ENCODE measurements at places on chromosomes 16 and 17.

DNA sequence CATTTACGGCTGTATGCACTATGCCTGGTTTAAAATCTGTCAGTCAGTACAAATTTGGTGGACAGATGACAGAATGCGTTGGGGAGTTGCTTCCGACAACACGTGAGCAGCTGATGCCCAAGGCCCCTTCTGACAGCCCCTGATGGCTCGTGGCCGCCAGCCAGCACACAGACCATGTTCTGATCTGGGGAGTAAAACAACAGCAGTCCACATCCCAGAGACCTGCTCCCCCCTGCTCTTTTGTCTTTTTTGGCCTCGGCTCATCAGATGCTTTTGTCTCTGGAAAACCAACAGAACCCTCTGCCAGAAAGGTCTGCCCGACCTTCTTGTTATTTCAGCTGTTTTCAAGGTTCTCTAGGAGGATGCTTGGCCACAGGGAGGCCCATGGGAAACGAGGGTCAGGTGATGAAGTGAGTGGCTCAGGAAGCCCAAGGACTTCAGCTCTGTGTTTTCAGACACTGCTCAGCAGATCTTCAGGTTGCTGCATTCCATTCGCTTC is 10.8 kb downstream of the ARSG start:
- no peak for DNase-seq

DNA sequence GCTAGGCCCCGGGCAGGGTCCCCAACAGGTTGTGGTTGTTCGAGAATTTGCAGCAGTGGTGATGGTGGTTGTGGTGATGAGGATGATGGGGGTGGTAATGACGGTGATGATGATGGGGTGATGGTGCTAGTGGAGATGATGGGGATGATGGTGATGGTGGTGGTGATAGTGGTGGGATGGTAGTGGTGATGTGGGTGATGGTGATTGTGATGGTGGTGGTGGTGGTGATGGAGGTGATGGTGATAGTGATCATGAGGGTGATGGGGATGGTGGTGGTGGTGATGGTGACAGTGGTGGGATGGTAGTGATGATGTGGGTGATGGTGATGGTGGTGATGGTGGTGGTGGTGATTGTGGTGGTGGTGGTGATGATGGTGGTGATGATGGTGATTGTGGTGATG is 343.3 kb downstream of the SEC14L1 start:
- DNase-seq, result no peak

DNA sequence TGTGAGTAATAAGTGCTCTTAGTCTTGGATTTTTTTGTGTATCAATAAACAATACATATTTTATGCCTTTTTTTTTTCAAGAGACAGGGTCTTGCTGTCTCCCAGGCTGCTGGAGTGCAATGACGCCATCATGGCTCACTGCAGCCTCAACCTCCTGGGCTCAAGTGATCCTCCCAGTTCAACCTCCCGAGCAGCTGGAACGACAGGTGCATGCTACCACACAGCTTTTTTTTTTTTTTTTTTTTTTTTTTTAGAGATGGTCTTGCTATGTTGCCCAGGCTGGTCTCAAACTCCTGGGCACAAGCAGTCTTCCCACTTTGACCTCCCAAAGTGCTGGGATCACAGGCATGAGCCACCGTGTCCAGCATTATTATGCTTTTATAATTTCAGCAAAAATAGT is 13.0 kb downstream of the ACSF2 start:
- DNase-seq, result no peak

DNA sequence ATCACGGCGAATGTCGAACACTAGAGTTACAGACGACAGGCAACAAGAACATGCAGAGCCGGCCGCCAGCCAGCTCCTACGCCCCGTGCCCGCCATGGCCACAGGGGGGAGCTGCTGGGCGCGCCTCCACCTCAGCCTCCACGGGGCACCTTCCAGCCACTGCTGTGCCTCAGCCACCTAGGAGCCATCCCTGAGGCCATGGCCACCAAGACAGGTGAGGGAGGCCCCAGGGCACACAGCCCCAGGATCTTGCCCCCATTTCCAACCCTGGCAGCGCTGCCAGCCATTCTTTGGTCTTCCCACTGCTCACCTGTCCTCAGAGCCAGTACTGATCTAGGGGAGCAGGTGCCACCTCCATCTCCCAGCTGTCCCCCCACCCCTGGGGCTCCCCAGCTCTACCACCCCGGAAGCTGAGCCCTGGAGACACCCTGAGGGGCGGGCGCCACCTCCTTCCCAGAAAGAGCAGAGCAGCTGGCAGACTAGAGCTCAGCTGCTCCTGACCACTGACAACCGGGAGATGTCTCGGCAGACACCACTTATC is 11.8 kb downstream of the GNPTG start:
- DNase-seq, result no peak

DNA sequence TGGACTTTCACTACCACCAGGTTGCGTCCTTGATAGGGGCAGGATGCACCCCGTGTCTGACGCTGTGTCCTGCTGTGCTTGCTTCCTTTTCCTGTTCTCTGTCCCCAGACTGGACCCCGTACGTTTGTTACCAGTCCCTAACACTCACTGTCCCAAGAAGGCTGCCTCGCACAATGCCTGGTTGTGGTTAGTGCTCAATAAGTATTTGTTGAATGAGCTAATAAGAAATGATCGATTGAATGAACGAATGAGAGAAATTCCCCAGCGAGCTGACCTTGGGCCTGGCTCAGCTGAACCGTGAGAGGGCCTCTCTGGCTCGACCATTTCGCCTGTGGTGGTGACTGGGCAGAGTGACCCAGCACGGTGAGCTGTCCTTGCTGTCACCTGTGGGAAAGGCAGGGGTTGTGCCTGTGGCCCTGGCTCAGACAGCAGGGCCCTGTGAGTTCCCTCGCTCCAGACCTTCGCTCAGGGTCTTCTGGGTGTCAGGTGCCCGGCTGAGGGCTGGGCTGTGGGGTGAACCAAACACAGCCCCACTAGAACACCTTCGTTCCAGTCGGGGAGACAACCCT is 20.9 kb downstream of the CMIP start:
- DNase-seq, result no peak

- peak; percentile 99 for DNase-seq
Observed at GRCh38 chr16:86664522-86665318, 86.4 kb downstream of the FOXL1 start.

DNA sequence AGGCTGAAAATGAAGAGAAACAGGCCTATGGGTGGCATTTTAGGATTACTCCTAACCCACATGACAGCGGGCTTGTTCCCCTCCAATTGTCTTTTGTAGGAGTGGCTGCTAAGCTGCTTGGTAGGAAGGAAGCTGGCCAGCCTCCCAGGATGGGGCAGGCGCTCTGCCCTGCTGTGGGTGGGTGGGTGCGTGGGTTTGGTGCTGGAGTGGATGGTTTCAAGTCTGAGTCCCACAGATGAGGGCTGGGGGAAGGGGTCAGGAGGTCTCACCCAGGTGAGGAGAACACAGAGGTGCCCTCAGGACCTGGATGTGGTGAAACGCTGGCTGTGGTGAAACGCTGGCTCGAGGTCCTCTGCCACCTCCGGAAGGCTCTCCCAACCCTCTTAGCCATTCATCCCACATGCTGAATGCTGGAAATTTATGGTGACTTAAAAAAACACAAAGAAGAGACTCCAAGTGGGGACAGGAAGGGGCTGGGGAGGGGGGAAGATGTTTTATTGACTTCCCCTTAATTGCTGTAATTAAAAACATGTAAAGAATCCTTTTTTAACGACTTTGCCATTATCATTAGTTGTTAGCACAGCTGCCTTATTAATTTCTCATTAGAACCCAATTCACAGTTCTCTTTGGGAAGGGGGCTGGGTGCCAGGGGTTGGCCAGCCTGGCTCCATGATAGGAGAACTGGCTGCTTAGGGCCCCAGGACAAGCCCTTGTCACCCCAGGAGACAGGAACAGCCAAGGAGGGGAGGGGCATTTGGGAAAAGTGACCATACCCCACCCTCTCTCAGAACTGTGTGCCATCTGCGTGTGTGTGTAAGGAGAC is 153.5 kb upstream of the CDC42EP4 start:
- DNase-seq, result no peak

DNA sequence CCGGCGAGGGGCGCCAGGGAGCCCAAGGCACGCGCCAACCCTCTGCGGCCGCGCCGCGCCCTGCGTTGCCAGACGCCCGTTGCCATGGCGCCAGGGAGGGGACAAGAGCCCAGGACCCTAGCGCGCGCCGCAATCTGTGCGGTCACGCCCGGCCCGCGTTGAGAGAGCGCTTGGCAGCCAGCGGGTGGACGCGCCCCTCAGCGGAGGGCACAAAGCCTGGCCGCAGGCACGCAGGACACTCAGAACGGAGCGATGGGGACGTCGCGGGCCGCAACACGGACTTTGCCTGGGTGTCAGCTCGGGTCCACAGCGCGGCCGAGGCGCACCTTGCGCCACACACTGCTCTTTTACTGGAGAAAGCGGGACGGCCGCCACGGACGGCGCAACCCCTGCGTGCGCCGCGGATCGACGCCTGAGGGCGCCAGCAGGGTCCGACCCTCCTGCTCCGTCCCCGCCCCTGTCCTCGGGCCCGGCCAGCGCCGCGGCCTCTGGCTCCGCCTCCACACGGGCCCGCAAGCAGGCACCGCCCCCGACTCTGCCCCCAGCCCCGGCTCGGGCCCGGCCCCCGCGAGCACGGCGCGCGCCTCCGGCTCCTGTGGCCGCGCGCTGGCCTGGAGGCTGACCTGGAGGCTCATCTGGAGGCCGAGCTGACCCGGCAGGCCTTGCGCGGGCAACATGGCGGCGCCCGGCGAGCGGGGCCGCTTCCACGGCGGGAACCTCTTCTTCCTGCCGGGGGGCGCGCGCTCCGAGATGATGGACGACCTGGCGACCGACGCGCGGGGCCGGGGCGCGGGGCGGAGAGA is at the start of gene GFER:
GFER (plus strand) TSS at position 650 of the 803 bp plus-strand sequence; CDS start at position 676, 26 bp downstream.
- peak; percentile 92 for DNase-seq

DNA sequence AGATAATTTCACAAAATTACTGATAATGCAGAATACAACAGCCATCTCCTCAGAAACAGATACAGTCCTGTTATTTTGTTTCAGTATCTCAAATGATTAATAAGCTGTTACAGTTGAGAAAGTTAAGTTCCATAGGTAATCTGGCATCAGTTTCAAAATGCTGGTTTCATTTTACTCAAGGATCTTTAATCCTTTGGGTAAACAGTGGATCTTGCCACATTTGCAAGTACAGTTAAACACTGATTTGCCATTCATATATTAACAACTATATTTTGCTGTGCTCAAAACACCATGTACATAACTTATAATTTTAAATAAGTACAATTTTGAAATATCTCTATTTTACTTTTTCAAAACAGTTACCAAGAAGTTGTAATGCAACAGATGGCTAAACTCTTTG is 31.2 kb downstream of the RPGRIP1L start:
- DNase-seq, result no peak

- DNase-seq, result no peak
Observed at GRCh38 chr17:39618956-39619785, 7.6 kb upstream of the PPP1R1B start.

DNA sequence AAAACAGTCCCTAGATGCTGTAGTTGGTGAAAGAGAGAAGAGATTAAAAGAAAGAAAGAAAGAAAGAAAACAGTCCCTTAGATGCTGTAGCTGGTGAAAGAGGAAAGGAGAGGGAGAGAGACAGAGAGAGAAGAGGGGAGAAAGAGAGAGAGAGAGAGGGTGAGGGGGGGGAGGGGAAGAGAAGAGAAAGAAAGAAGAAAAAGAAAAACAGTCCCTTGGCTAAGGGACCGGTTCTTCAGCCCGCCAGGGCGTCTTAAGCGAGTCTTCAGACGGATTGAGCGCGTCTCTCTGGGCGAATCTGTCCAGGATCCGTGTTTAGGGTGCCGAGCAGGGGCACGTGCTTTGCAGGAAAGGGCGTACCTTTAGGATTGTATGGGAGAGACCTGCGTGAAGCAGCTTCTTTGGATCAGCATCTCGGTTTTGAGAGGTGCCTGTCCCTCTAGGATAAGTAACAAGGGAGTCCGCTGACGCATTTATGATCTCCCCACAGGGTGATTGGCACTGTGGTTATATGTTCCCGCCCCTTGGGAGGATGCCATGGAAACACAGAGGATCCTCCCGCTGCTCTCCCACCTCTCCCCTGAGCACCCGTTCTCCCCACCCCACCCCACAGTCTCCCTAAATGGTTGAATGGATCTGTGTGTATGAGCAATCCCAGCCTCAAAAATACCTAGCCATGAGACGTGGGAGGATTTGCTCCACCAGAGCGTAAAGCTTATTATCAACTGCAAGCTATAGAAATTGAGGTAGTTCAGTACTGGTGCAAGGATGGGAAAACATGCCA is 16.7 kb downstream of the GNGT2 start:
- peak; percentile 72 for DNase-seq

- no peak for DNase-seq
Observed at GRCh38 chr16:49485663-49486062, 112.1 kb downstream of the C16orf78 start.

GRCh38 chr17:210402-210801 is 29.0 kb upstream of the DOC2B start:
- no peak for DNase-seq

DNA sequence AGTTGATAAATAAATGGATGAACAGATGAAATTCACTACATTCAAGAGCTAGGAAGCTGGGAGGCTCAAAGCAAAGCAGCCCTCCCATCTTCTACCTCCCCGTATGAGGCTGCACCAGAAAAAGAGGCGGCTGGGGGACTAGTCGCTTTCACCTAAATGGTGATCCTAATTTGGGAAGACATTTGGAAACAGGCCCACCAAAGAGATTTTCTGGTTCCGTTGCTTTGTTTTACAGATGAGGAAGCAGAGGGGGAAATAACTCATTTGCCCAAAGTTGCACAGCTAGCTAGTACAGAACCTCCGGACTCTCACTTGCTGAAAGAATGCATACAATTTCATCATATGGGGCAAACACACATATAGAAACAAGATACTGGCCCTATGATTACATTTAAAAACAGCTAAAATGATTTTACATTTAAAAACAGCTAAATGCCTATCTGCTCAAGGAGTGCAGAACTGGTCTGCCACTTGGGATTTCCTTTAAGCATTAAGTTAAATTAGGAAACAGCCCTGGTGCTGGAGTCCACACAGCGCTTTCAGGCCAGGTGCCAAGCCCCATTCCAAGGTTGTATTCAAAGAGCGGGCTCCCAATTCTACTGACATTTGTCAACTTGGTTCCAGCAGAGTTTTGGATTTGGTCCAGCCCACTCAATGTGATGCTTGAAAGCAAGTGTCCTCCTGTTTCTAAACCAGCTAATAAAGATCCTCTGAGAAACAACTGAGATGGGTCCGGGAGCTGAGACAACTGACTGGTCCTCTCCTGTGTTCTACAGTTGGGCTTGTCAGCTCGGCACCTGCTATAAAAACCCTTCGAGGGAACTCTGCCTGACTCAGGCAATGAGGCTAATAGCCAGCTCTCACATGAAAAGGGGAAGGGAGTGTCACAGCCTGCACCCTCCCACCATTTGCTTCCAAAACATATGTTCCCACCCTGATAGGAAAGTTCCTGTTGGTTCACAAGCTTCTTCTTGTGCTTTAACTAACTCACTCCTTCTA is 11.7 kb downstream of the ERN1 start:
- DNase-seq, result no peak

GRCh38 chr16:21023509-21024202 is 123.1 kb downstream of the LYRM1 start:
- no peak for DNase-seq

- DNase-seq, result no peak
Observed at GRCh38 chr17:57984936-57985674, 2.9 kb downstream of the VEZF1 start.

DNA sequence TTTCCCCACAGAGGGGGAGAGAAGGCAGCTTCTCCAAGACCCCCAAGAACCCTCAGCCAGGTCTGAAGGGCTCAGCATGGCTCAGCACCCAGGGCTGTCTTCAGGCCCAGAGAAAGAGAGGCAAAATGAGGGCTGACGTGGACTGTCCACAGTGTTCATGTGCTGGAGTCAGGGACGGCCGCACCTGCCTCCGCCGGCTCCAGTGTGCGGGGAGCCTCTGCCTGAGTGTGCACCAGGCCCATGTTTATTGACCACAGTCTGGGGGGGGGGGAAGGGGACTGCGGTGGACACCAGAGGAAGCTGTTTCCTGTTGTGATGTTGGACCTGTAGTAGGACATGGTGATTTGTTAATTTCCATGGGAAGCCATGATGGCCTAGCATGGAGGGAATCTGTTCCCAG is 6.9 kb downstream of the MRM1 start:
- DNase-seq, result no peak

All from EL (cell line).